ENCODE measurements at places on chromosomes 1 and 21. TPM values are rescaled to one million over a fixed set of nuclear protein-coding genes. Genes with fewer than 3 reads are reported as not detected.

The AZIN2 gene
- 4.1 TPM for total RNA-seq

The OR2T2 gene
- total RNA-seq = not detected

The WNT3A gene
- not detected for total RNA-seq

The PDE9A gene
- total RNA-seq = 1.5 TPM

The L1TD1 gene
- 0.09 TPM for total RNA-seq

The BGLAP gene
- 0.54 TPM for total RNA-seq

DNA sequence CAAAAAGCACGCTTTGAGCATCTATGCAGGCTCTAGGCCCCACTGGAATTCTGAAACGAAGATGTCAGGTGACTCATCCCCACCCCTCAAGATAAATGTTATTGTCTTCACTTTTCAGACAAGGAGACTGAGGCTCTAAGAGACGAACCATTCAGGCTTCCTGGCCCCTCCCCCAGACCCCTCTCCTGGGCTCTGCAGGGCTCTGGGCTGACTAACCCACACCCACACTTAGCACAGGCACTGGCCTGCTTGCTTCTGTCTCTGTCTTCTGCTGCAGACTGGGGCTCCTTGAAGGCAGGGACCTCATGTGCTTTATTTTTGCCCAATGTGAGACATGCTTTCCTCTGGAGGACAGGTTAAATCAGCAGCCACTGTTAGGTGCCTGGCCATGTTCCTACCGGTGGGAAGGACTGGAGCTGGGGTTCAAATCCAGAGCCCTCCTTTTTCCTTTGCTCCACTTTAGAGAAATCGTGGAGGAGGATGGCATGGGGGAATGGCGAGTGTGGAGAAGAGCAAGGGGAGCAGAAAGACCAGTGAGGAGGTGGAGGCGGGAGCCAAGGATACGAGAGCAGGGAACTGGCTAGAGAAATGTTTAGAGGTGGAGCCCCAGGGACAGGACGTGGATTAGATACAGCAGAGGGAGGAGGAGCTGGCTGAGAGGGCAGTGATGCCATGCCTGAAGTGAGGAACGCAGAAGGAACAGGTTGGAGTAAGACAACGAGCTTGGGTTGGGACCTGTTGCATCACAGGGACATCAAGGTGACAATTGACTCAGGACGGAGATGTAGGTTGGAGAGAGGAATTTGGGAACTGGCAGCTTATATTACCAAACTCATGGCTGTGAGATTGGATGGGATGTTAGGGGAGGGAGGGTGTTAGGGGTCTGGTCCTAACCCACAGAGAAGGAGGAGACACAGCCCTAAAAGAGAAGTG, 1.7 kb downstream of the TMEM125 start:
- no peak for DNase-seq

- DNase-seq = no peak
Observed at GRCh38 chr1:187645651-187646050, 816.9 kb downstream of the PLA2G4A start.

GRCh38 chr1:180392020-180392419, 110.4 kb downstream of the ACBD6 start:
- no peak for DNase-seq

GRCh38 chr21:31972622-31973021, 99.8 kb downstream of the HUNK start:
- DNase-seq = no peak

DNA sequence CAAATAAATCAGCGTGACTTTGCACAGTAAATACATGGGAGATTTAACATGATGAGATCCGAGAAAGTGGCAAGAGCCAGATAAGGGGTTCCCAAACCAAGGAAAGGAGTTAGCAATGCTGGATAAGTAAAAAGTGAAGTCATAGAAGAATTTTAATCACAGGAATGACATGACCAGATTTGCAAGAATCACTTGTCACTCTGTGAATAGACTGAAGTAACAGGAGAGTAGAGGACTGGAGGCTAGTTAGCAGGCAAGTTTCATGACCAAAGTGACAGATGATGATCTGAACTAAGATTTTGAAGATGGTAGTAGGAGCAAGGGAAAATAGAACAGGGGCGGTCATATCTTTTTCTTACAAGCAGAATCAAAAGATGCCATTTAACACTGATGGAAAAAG, 8.4 kb downstream of the CFH start:
- DNase-seq = no peak

DNA sequence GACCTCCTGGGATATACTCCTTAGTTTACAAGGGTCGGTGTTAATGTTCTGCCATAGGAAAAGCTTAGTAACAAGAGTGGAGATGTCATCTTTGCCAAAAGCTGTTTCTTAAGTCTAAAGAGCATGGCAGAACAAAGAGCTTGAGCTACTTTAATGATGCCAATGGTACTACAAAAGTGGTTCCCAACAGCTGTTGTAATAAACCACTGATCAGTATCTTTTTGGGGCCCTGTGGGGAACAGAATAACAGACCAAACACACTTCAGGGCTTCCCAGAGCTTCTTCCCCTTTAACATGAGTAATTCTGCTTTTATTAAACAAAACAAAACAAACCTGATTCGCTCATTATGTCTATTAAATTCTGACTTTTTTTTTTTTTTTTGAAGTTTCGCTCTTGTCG, 116.3 kb downstream of the NCAM2 start:
- DNase-seq = no peak

- no peak for DNase-seq
Observed at GRCh38 chr1:28512058-28512611, 6.3 kb downstream of the RCC1 start.

DNA sequence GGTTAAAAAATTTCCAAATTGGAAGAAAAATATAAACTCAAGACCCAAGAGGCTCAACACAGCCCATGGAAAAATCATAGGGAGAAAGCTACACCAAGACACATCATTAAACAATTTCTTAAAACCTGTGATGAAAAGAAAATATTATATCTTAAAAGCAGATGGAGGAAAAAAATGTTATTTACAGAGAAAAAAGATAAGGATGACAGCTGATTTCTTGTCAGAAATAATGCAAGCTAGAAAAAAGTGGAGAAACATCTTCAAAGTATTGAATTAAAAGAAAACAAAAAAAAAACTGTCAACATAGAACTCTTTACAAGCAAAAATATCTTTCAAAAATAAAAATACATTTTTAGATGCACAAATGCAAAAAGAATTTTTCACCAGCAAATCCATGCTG, 930.5 kb downstream of the ADGRL2 start:
- no peak for DNase-seq

GRCh38 chr21:39721885-39722284, 23.1 kb upstream of the IGSF5 start:
- DNase-seq = no peak

GRCh38 chr1:190138266-190138665, 339.4 kb downstream of the BRINP3 start:
- no peak for DNase-seq

- DNase-seq = peak; percentile 65
Observed at GRCh38 chr1:224168859-224169380, 14.1 kb upstream of the DEGS1 start.

DNA sequence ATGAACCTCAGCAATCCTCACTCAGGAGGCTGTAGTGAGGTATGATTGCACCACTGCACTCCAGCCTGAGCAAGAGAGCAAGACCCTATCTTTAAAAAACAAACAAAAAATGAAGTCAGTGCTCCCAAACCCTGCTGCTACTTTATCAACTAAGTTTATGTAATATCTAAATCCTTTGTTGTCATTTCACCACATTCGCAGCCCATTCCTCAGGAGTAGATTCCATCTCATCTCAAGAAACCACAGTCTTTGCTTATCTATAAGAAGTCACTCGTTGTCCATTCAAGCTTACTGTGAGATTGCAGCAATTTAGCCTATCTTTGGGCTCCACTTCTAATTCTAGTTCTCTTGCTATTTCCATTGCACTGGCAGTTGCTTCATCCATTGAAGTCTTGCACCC, 44.3 kb upstream of the RGL1 start:
- no peak for DNase-seq

- no peak for DNase-seq
Observed at GRCh38 chr21:42413093-42413492, 9.4 kb downstream of the UBASH3A start.

- no peak for DNase-seq
Observed at GRCh38 chr1:157352216-157352615, 200.1 kb downstream of the FCRL5 start.

DNA sequence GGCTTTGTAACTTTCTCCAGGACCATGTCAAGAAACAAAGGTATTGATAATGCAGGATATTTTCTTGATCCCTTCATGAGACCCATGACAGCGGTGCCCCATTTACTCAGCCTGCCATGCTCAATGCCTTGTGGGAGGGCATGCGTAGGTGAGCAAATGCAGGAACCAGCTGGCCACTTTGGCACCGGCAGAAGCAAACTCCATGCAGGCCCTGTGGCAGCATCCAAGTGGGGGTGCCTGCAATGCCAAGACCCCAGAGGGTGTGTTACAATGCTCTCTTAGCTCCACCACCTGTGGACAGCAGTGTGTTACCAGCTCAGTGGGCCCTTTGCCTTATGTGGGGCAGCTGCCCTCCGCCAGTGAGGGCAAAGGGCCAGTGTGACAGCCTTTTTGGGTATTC, 108.1 kb downstream of the ATP1B1 start:
- DNase-seq = no peak

- DNase-seq = no peak
Observed at GRCh38 chr1:60078182-60078581, 4.6 kb upstream of the C1orf87 start.

- DNase-seq = no peak
Observed at GRCh38 chr1:33147997-33148314, 33.9 kb downstream of the TRIM62 start.

DNA sequence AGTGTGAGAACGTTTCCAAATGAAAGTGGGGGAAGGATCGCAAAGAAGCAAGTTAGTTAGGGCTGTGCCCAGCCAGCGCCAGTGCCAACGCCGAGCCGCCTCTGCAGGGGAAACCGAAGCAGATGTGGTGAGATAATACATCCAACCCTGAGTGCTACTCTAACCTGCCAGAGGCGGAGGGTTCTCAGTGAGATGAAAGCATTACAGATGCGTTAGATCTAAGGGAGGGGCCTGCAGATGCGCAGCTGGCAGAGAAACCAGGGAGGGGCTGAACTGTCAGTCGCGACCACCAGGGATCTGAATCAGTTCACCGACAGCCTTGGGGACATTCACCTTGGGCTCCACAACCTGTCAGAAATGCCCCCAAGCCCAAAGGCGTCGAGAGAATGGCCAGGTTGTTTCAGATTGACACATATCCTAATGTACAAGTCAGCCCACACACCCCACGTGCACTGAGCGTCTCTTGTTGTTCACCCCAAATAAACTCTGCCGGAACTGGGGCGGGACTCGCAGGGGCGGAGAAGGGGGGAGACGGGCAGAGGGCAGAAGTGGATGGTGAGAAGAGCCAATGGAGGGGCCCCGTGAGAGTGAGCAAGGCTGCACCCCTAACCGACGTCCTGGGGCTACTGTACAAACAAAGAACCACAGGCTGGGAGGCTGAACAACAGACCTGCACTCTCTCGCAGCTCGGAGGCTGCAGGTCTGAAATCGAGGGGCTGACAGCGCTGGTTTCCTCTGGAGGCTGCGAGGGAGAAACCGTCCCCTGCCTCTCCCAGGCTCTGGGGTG, 8.7 kb upstream of the UMODL1 start:
- DNase-seq = peak; percentile 19

- DNase-seq = no peak
Observed at GRCh38 chr1:193971595-193971994, 785.2 kb upstream of the B3GALT2 start.
